ENCODE measurements at places on chromosomes 7 and 10.

- no peak for DNase-seq
Observed at GRCh38 chr7:155896531-155897263, 84.4 kb upstream of the SHH start.

DNA sequence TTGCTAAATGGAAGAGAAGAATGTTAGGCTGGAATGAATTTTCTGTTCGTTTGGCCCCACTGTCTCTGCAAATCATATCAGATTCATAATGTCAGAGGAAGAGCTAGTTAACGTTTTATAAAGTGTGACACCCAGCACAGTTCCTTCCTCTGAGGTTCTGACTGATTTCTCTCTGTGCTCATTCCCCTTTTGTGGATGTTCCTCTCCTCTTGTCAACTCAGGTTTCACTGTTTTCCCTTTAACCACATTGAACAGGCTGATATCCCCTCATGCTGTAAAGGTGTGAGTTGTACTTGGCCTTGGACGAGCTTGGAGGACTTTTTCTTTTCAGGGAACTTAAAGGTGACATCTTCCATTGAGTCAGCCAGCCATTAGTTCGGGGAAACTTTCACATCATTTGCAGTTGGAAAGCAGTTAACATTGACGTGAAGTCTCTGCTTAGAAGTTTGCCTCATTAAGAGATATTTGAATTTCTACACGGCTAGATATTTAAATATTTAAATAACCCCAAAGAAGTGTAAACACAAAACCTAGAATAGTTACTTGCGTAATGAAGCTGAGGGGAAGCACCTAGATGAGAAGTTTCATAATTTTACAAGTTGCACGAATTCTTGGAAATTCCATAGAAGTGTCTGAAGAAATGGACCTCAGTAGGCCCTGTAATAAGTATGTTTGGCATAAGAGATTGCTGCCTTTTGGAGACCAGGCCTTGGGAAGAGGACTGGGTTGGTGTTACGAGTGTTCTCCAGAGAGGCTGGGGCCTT lies 101.5 kb upstream of the EGR2 start:
- no peak for DNase-seq

DNA sequence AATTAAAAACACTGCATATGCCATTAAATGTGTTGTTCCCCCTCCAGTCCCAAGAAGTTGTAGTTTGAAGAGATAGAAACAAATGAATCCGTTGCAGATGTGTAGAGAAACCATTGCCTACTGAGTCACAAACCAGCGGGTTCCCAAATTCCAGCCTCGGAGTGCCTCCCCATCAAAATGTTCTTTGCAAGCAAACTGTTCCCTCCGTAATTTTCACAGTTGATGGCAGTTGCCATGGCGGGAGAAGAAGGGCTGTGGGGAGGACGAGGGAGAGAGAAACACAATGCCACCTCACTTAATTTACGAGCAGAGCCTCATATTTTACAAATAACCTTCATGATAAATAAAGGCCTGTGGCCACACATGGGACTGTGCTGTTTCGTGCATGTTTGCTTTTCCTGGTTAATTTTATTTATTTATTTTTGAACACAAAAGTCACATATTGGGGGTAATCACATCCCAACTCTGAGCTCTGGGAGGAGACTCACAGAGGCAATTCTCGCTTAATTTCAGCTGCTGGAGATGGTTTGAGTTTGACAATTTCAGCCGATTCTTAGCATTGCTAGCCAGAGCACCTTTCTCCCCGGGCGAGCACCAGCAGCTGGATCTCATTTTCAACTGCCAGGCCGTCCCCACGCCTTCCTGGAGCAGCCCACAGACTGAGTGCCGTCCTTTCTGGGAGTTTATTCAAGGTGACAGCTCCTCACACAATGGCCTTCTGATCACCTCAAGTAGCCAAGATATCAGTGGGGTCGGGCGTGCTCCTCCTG lies 1084.2 kb downstream of the KCNMA1 start:
- DNase-seq: no peak

- DNase-seq: no peak
Observed at GRCh38 chr10:35339942-35340341, 3.6 kb downstream of the CCNY start.

- DNase-seq: no peak
Observed at GRCh38 chr7:200704-201103, 8.3 kb downstream of the FAM20C start.

DNA sequence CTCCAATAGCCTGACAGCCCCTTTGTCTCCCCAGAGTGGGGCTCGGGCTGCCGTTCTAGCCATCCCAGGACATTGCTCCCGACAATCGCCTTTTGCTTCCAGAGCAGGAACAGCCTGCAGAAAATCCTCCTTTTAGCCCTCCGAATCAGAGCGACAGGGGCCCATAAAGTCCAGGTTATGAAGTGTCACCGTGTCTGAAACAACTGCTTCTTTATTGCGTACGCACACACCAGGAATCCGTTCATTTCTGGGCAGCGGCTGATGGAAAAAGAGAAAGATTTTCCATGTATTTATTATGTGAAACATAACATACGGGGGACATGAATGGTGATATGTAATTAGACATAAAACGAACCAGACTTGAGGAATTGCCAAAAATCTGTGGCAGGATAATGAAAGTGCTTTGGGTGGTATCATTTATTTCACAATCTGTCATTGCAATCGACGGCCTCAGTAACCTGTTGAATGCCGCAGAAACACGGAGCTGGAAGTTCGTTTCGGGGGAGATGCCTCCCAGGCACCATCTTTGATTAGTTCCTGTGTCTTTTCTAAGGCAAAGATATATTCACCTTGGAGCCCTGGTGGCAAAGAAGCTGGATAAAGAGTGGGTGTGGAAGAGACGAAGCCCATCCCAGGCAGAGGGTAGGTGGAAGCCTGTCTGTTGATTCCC lies 48.1 kb downstream of the FAM241B start:
- DNase-seq: no peak

GRCh38 chr7:6359021-6359420 lies 86.6 kb upstream of the CYTH3 start:
- DNase-seq: no peak

DNA sequence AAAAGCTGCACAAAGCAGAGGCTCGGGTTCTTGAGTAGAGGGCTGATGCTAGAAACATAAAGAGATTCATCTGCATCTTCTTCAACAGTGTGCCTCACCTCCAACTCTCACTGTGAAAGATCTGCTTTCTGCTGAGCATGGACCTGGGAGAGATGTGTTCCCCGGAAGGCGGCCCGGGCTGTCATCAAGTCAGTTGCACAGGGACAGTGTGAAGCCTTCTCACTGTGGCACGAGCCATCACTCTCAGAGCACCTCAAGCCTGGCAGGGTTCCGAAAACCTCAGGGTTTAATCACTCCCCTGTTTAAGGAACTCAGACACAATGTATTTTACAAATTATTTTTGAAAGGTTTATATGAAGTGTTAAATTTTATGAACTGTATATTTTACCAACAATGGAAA lies 98.7 kb downstream of the RBM20 start:
- no peak for DNase-seq

DNA sequence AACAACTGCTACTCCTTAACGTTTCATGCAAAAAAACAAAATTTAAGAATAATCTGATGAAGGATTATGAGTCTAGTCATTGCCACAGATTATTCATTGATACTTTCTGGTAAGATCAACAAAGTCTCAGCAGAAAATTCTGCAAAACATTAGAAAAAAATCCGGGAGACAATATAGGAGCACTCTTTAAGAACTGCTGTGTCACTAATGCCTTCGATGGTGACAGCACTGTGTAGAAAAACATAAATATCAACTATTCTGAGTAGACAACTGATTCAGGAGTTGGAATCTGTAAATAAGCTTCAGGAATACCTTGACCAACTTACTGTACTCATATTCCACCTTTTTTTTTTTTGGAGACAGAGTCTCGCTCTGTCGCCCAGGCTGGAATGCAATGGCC lies 69.0 kb downstream of the CYTH3 start:
- DNase-seq: no peak

GRCh38 chr7:128240696-128241386 lies at the start of gene LEP:
LEP (plus strand) TSS chr7:128241278; CDS start chr7:128252019, 10,741 bp downstream.
- DNase-seq: no peak

DNA sequence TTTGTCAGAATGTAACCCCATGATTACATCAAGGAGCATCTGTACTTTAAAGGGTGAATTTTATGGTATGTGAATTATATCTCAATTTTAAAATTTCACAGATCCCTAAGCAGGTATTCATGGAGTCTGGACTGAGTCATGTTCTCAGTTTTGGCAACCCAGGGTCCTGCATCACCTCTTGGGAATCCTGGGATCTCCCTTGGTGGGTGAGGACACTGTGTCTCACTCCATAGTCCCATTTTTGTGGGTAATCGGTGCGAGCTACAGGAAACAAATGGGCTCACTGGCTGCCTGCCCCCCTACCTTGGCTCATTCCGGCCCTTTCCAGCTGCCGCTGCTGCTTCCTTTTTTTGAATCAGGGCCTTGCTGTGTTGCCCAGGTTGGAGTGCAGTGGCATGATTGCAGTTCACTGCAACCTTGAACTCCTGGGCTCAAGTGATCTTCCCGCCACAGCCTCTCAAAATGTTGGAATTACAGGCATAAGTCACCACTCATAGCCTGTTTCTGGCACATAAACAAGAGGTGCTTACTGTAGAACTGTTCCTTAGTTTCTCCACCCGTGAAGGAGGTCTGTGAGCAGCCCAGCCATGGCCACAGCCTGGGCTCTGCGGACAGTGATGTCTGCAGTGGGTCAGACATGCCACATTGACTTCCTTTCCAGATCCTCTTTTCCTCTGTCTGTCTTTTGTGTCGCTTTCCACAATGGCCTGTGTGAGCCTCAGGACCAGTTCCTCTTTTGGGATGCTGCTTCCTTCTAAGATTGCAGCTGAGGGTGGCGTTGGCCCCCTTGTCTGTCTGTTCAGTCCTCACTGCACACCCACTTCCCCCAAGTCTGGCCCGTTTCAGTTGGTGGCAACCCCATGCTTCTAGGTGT lies 14.5 kb downstream of the PALD1 start:
- no peak for DNase-seq

GRCh38 chr7:156932006-156932405 lies 17.5 kb upstream of the NOM1 start:
- DNase-seq: no peak

DNA sequence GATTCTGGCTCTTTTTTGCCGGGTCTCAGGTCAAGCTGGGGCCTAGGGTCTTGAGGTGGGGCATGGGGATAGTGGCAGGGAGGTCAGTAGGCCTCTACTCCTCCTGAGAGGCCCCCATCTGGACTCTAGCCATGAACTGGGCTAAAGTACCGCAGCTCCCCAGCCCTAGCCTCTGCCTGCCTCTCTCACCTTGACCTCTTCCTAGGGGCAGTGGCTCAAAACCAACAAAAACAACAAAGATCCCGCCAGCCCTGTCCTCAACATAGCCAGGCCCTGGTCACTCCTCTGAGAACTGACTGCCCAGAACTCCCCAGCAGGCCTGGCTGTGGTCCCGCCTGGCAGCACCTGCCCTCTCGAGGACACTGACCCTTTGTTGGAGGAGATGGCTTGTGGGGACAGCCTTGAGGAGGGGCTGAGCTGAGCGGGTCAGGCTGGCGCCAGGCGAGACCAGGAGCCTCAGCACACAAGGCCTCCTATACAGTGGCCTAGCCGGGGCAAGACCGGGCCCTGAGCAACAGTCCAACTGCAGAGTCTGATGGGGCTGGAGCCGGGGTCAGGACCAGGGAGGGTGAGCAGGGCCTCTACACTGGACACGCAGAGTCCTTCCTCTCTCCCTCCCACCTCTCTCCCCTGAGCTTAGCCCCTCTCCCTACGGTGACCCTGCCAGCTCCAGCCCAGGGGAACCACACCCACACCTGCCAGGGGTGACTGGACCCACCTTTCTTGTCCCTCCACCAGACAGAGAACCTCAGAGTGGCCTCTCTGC lies 11.6 kb upstream of the PPIF start:
- DNase-seq: no peak

DNA sequence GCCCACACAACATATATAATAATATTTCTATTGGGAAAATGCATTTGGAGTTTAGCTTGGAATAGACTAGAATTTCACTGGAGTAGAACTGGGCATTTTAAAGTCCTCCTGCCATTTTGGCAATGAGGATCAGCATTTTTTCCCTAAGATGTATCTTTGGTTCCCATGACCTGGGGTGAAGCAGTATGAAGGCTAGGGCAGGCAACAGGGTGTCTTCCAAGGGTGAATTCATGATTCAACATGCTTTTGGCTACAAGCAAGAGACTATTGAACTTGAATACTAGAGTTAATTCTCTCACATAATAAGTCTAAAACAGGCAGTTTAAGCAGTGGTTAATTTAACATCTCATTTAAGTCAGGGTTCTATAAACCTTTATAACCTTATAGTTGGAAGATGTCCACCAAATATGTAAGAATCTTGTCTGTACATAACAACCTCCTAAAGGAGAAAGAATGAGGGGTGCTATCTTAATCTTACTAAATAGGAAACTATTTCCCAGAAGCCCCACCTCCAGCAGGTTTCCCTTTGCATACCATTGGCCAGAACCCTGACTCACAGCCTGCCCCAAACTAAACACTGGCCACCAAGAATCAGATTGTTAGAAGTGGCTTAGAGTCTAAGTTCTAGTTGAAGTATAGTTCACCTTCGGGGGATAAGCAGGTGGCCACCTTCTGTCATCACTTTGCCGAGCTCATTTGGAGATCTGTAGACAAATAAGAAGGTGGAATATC lies 96.0 kb upstream of the PRPS1L1 start:
- DNase-seq: no peak

DNA sequence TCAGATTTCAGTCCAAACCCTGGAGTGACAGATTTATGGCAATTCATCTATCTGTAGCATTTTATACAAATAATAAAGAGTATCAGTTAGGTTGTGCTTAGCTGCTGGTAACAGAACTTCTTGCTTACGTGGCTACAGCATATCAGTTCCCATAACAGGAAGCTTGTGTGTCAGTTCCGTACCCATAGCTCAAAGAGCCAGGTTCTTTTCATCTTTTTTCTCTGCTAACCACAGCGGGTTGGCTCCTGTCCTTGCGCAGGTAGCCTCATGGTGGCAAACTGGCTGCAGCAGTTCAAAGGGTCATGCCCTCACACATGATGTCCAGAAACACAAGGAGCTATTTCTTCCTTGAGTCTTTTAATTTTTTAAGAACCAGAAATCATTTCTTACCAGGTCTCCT lies 1041.8 kb downstream of the GATA3 start:
- DNase-seq: no peak

GRCh38 chr10:79340646-79341244 lies 6.5 kb upstream of the PPIF start:
- no peak for DNase-seq

GRCh38 chr10:43200538-43201390 lies 62.5 kb downstream of the CSGALNACT2 start:
- no peak for DNase-seq

- no peak for DNase-seq
Observed at GRCh38 chr10:133318494-133319127, 9.9 kb downstream of the ZNF511 start.

Data from DMS79 (cell line).